ENCODE measurements at places on chromosomes 12 and 14. TPM values are rescaled to one million over a fixed set of nuclear protein-coding genes. Genes with fewer than 3 reads are reported as not detected.

The KRT86 gene
- 0.07 TPM for total RNA-seq

The TAS2R30 gene
- total RNA-seq, result 2.2 TPM

- no peak for DNase-seq
These were observed 125.3 kb upstream of the PWP1 start for GRCh38 chr12:107560165-107560898.

GRCh38 chr12:21627924-21628323 lies 23.3 kb upstream of the GYS2 start:
- no peak for DNase-seq

- no peak for DNase-seq
These were observed 222.6 kb downstream of the ACSS3 start for GRCh38 chr12:81300454-81300853.

GRCh38 chr12:19480459-19480858 lies 41.2 kb downstream of the AEBP2 start:
- DNase-seq, result no peak

- no peak for DNase-seq
These were observed 417.7 kb downstream of the TMEM121 start for GRCh38 chr14:105943973-105944602.

- no peak for DNase-seq
These were observed 32.1 kb downstream of the BAZ1A start for GRCh38 chr14:34843011-34843554.
